ENCODE measurements at places on chromosomes 1 and 21.

DNA sequence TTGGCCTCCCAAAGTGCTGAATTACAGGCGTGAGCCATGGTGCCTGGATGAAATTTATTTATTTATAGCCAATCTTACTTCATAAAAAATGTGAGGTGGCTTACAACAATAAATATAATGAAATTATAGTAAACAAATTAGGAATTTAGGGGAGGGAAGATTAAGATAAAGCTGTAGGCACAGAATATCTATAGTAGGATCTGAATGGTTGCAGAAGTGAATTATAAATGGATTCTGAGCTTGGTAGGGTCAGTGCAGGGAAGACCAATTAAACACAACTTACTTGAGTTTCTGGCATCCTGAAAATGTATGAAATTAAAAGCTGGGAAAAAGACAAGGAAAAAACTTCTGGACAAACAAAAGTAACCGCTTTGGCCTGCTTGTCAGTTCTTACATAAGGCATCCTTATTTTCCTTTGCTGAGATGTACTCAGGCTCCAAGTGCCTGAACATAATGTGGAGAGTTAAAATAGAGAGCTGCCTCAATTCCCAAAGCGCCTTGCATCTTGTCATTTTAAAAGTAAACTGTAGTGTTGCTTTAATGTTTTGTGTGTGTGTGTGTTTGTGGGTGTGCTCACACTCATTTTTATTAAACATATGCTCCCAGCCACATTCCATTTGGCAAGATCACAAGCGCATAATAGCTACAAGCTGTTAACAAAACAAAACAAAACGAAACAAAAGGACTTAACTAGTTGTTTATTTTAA, 247.3 kb downstream of the S1PR1 start:
- DNase-seq: no peak

DNA sequence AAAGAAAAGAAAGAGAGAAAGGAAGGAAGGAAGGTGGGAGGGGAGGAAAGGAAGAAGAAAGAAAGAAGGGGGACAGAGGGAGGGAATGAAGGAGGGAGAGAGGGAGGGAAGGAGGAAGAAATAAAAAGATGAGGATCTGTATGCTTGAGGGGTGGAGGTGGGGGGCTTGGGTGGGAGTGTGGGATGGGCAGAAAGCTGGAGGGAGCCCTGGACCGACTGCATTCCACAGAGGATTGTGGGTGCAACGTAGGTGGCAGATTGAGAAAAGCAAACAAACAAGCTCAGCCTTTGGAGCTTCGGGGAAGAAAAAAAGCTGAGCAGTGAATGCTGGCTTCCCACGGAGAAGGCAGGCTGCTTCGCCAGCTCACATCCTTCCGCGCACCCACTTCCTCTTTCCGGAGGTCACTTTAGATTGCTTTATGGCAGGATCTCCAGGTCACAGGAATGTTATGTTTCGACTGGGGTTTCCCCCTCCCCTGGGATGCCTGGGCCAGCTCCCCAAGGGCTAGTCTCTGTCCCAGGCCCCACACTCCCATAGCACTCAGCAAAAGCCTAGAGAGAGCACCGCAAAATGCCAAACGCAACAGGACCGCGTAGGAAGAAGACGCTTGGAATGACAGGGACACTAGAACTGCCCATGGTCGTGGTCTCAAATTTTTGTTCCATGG, 20.7 kb upstream of the LGALS8 start:
- DNase-seq: no peak

GRCh38 chr21:32611471-32611997, 643 bp downstream of the CFAP298 start:
- no peak for DNase-seq

- no peak for DNase-seq
Measured at GRCh38 chr1:53372501-53372951, 44.7 kb upstream of the LRP8 start.

Data from NK-92 treated with Interleukin-12 subunit alpha and Interleukin-12 subunit beta, amount 100 ng/mL, for 24 hours (cell line).